ENCODE measurements at places on chromosomes 4 and X.
A peak's percentile ranks its signal among the peaks of the same experiment; 100 is the strongest.

- no peak for DNase-seq
These were observed 130.6 kb downstream of the UGT8 start for GRCh38 chr4:114729068-114729738.

DNA sequence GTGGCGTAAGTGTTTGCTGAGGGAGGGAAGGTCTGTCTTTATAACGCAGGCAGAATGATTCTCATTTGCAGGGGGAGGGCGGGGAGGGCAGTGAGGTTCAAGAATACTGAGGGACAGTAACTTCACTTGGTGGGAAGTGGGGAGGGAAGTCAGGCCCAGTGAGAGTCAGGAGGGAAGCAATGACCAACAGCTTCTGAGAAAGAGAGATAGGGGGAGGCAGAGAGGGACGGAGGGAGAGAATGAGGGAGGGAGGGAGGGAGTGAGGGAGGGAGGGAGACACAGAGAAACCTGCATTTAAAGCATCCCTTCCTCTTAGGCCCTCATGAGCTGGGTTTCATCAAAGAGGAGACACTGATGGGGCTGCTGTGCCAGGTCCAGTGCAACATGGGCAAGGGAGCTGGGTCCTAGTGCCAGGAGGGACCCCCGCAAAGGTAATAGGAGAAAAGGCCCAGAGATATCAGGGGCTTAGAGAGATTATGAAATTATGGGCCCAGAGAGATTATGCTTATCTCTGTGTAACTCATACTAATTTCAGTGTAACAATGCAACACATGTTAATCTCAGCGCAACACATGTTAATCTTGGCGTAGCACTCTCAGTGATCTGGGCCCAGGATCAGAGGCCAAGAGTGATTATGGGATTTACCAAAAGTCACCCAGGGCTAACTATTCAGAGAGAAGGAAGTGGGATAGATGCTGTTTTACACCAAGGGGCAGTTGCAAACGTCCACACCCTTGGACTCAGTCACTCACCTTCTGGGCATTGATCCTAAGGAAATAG lies 112.1 kb downstream of the DRD5 start:
- no peak for DNase-seq

GRCh38 chrX:155056877-155057792 lies 13.8 kb downstream of the CMC4 start:
- DNase-seq: peak; percentile 45

GRCh38 chrX:21865436-21865835 lies 9.6 kb downstream of the YY2 start:
- DNase-seq: no peak

DNA sequence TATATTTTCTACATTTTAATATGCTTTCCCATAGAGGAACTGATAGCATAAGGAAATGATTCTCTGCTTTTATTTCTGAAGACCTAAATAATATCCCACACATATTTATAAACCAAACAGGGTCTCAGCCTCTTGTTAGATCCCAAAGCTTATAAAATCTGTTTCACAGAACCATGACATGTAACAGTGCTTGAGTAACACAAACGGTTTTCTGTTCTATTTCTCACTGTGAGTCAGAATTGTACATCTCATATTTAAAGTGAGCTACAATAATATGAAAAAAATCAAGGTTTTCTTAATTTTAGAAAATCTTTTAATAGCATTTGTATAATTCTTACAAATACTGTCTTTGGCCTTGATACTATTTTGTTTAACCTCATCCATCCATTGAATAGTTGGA lies 51.2 kb downstream of the NR3C2 start:
- no peak for DNase-seq

- peak; percentile 47 for DNase-seq
These were observed 113.8 kb upstream of the PUDP start for GRCh38 chrX:7261672-7262332.

DNA sequence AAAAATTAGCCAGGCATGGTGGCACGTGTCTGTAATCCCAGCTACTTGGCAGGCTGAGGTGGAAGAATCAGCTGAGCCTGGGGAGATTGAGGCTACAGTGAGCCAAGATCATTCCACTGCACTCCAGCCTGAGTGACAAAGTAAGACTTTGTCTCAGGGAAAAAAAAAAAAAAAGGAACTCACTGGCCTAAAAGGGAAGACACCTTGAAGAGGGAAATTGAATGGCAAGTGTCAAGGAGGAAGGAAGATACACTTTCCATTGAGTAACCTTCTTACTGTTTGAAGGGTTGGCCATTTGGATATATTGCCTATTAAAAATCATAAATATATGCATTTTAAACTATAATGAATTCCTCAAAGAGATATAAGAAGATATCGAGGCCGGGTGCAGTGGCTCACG lies 147.5 kb upstream of the FAM241A start:
- no peak for DNase-seq

DNA sequence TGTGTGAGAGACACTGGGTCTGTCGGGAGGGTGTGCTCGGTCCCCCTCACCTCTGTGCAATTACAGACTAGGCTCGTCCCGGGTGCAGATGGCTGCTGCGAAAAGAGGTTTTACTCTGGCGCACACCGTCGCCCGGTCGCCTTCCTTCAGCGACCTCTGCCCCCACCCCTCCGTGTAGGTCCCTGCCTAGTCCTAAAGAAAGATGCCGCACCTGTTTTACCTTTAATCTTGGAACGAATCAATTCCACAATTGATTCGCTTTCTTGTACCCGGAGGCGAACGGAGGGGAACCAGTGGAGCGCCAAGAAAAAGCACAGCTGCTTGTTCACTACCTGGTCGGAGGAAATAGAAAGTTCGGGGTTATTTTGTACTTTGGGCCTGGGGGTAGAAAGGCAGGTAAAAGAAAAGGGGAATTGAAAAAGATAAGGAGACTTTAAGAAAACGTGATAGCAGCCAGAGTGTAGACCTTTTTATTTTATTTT lies 1.2 kb downstream of the NPNT start:
- no peak for DNase-seq

- DNase-seq: no peak
These were observed 139.2 kb downstream of the PALLD start for GRCh38 chr4:168636040-168636439.

GRCh38 chr4:168630445-168631187 lies 133.8 kb downstream of the PALLD start:
- DNase-seq: no peak

DNA sequence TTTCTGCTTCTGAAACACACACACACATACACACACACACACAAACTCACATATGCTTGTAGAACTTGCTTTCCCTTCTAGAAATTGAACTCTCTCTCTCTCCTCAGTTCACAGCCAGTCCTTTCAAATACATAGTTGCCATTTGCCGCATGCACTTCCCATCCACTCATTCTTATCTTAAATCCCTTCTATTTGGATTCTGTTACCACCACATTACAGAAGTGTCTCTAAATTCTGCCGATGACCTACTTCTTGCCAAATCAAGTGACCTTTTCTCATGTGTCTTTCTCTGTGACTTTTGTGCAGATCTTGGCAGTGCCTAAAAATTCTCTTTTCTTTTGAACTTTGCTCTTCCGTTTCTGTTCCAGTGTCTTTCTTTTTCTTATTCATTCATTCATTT lies 7.5 kb upstream of the MYOZ2 start:
- DNase-seq: no peak

DNA sequence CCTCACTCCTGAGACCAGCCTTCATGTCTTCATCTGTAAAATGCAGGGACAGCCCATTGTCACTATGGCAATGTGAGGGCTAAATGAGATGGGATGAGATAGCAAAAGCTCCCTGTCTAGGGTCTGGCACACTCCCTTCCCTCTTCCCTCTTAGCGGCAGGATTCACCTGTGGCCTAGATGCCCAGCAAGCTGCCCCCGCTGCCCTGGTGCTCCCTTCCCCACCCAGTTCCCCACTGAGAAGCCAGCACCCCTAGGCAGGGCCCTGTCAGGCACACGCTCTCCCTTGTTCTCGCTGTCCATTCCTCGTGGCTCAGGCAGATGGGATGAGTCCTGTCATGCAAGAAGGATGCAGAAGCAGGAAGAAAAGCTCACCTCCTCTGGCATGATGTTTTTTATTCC lies 49.2 kb upstream of the PJA1 start:
- no peak for DNase-seq

GRCh38 chr4:5383191-5383980 lies 325.0 kb downstream of the EVC2 start:
- DNase-seq: no peak

- peak; percentile 25 for DNase-seq
These were observed 9.3 kb downstream of the CETN2 start for GRCh38 chrX:152821145-152821765.

DNA sequence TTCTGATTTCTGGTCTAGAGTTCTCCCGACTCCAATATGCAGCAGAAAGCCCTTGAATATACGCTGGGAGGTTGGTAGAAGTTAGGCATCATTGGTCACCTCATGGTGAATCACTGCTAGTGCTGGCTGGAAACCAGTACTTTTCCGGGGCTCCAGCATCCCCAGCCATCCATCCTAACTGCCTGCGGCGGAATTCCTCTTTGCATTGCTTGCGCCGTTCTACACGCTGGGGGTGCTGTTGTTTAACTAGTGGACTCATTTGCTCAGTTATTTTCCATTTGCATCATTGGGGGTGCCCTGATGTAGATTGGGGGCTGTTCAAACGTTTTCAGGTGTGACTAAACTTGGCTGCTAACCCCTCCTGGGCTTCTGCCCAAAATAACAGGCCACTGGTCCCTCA lies 23.3 kb upstream of the GPR50 start:
- DNase-seq: no peak

DNA sequence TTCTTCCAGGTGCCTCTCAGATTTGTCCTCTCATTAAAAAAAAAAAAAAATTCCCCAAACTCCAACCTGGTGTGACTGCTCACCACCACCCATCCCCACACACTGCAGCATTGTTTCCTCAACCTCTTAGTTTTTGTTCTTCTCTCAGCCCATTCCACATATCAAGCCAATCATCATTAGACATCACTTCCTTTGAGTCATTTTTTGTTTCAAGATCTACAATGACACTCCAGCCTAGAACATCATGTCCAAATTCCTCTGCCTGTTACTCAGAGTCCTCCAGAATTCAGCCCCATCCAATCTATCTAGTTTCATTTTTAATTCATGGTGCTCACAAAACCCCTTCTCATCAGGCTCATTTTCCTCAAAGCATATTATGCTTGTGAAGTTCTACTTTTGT lies 262.5 kb upstream of the TEX13A start:
- no peak for DNase-seq

DNA sequence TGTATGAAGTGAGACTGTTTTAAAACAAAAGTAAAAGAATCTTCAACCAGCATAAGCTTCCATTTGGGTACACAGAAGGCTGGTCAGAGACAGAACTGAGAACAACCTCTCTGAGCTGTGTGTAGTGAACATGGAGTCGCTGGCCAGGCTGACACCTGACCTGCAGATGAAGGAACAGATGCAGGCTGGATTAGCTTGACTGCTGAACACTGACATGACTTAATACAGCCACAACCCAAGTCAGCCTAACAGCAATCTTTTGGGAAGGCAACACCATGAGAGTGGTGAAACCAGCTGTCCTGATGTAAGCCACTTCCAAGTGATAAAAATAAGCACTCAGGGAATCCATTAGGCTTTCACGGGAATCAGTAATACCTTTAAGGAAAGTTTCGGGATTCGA lies 10.1 kb downstream of the SCARB2 start:
- DNase-seq: no peak

DNA sequence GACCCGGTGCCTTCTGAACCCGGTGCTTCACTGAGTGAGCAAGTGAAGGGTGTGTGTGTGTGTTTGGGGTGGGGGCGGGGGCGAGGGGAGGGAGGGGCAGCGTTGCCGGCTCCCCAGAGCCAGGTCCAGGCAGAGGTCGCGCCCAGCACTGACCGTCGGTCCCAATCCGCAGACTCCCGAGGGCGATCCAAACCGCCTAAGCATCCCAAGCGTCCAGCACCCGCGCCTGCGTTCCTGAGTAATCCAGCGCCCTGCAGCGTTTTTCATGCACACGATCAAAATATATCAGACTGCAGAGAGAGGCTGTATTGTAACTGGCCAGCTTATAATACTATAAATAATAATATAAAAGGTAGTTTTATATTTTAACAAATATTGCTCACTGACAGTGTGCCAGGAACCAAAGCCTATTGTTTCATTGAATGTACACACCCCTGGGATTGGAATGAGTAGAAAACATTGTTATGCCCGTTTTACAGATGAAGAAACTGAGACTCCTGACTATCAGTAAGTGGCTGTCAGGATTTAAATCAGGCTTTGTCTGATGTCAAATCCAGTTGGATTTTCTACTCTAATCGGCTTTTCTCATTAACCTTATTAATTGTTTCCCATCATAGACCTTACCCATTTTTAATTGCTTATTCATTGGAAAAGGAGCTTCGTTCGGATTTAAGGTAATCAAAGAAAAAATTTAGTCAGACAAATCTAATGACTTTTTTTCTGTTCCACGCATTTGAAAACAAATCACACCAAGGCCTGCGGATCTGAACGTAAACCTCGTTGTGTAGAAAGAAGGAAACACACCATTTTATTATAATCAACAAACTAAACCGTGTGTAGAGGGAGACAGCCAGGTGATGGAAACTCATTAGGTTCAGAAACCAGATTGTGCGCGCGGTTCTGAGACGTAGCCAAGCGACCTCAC lies 4.0 kb upstream of the NKX3-2 start:
- DNase-seq: no peak

DNA sequence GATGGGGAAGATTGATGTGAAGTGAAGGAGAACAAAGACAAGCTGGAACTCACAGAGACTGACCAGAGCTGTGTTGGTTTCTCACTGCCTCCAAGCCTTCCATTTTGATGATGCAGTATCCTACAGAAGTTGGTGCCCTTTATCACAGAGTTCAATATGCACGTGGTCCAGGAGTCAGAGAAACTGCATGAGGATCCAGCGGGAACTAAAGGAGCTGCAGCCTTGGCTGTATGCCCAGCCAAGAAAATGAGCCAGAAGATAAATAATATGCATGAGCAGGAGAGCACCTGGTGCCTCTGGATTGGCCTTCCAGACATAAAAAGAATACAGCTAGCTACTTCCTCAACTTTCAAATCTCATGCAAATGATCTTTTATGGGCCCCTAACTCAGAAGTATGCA lies 44.3 kb upstream of the DCLK2 start:
- DNase-seq: no peak

DNA sequence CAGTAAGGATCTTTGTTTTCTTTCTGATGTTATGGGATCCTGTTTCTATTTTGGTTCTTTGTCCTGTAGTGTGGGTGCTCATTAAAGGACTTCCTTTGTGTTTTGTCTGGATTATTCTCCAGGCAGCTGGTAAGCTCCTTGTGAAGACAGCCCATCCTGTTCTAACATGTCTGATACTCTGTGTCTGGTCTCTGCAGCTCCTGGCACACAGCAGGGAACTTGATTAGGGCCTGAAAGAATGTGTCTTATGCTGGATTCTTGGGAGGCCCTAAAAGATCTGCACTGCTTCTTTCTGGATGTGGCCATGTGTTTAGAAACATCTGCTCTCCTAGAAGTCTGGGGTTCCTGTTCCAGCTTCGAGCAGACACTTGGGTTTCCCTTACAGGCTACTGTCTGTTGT lies 38.1 kb upstream of the ATXN3L start:
- no peak for DNase-seq

DNA sequence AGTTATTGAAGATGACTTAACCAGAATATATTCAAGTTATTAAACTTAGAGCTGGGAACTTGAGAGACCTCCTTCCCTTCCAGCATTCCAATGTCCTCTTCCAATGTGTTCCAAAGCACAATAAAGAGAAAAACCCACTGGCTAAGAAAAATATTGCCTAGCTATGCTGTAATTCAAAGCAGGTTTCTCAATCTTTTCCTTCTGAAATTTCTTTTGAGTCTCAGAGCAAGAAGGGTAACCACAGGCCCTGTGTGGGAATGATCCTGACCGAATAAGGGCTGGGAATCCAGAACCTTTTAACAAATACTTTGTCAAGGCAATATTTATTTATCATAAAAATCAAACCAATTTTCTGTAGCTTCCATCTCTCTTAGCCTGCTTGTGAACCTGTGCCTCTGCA lies 150.7 kb upstream of the SFRP2 start:
- no peak for DNase-seq

Measured in OCI-LY7 (cell line).